ENCODE measurements at places on chromosomes 11 and 22. TPM values are rescaled to one million over a fixed set of nuclear protein-coding genes. Genes with fewer than 3 reads are reported as not detected.

DNA sequence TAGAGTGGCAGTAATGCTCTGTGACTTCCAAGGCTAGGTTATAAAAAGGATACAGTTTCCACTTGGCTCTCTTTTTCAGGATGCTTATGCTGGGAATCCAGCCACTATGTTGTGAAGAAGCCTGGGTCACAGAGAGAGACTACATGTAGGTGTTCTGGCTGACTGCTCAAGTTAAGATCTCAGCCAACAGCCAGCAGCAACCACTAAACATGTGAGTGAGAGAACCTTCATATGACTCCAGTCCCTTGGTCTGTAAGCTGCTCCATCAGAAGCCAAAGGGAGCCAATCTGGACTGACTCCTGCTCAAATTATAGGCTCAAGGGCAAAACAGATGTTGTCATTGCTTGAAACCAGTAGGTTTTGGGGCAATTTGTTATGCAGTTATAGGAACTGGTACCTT is 162.7 kb downstream of the MAML2 start:
- DNase-seq = no peak

GRCh38 chr22:24726848-24727217 is 47.7 kb downstream of the PIWIL3 start:
- no peak for DNase-seq

DNA sequence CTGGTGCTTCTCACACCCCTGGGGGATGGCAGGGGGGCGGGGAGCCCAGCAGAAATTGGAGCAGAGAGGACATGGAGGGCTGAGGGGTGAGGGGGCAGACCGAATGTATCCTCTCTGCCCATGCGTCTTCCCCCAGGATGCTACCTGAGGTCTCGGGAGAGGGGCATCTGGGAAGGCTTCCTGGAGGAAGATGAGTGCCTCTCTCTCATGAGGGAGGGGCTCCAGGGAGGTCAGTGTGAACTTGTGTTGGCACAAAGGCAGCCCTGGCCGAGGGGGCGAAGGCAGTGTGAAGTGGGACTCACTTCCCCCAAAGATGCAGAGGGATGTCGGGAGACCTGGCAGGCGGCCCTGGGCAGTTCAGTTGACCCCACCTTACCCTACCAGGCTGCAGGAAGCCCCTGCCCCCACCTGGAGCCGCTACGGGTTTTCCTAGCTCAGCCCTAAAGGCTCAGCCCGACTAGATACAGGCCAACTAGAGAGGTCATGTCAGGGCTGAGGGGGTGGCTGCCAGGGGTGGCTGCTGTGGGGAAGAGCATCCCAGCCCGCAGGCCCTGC is 10.4 kb downstream of the ASCL2 start:
- DNase-seq = no peak

- DNase-seq = no peak
Observed at GRCh38 chr11:110715541-110715940, 3.3 kb upstream of the ARHGAP20 start.

DNA sequence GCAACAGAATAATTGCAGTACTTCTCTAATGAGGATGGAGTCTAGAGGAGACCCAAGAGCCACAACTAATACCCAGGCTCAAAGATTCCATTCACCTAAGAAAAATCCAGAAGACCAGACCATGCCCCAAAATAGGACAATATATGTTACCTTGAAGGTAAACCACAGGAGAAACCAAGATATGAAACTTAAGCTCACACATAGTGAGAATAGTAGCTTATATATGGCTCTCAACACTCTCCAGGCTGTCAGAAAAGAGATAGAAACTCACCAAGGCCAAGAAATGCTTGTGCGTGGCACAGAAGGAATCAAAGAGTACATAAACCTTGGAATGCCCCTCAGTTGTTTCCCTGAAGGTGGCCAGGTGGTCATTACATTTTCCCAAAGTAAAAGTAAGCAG is 9.1 kb downstream of the FAM111A start:
- DNase-seq = no peak

DNA sequence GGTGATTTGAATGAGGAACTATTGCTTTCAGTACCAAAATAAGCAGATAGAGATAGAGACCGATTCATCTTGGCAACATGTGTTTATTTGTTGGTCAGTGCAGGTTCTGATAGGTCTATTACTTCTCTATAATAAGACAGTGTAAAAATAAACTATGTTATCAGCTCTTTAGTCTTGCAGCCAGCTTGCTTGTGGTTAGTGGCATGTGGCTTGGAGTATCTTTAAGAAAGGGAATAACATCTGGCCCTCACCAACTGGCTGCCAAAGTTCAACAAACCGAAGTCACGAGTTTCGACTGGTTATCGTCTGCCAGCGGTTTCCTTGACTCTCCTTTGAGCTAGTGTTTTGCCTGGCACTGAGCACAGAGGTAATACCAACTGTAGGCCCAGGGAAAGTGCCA is 71.8 kb downstream of the CTTN start:
- peak; percentile 15 for DNase-seq

Gene OR2AT4
- polyA plus RNA-seq = 0.07 TPM
